Panc1 (cell line): ENCODE measurements at places on chromosomes 5 and 9. TPM values are rescaled to one million over a fixed set of nuclear protein-coding genes. Genes with fewer than 3 reads are reported as not detected.
A peak's percentile ranks its signal among the peaks of the same experiment; 100 is the strongest.

Gene MLANA
- total RNA-seq = not detected

Gene WDR38
- total RNA-seq = not detected

Gene SPATA9
- 0.15 TPM for total RNA-seq

Gene GRM6
- total RNA-seq = not detected

Gene SLC12A2
- 36.9 TPM for total RNA-seq

DNA sequence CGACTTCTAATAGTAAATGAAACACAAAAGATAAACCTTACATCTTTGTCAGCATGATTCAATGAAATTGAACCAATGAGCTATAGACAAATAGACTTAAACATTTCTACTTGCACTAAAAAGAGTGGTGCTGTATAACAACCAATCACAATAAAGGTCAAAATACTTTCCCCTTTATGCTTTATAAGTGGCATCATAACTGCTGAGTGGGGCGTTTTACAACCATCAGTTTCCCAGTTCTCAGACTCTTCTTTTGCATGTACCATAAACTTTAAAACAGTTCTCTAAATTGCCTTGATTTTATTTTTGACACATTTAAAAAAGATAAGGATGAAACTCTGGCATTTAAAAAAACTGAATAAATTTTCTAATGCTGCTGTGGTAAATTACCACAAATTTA, 356.2 kb downstream of the NNT start:
- H3K27me3 ChIP-seq = no peaks in the 10 kb centered on the region
- H3K36me3 ChIP-seq = no peaks in the 10 kb centered on the region
- DNase-seq = no peak
- no peak overlapping the region for H3K27ac ChIP-seq
- no peak overlapping the region for H3K4me3 ChIP-seq

DNA sequence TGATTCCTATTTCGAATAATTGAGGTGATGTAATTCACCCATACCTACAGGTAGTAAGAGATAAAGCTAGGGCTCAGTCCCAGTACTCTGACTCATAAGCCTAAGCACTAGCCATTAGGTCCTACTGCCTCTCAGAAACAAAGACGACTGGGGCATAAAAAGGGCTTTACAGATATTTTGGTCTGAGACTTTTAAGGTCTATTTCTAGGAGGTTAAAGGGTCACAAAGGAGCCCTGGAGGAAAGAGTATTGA, 69.8 kb downstream of the SGCD start:
- no peak overlapping the region for H3K4me3 ChIP-seq
- H3K36me3 ChIP-seq = no peaks in the 10 kb centered on the region
- H3K27me3 ChIP-seq = no peaks in the 10 kb centered on the region
- no peak overlapping the region for H3K27ac ChIP-seq
- no peaks in the 10 kb centered on the region for H3K4me1 ChIP-seq
- no peak for DNase-seq

- no peak overlapping the region for H3K4me3 ChIP-seq
- no peak overlapping the region for H3K27ac ChIP-seq
- H3K4me1 ChIP-seq = no peaks in the 10 kb centered on the region
Observed at GRCh38 chr9:72977670-72978069, 24.8 kb upstream of the ALDH1A1 start.

DNA sequence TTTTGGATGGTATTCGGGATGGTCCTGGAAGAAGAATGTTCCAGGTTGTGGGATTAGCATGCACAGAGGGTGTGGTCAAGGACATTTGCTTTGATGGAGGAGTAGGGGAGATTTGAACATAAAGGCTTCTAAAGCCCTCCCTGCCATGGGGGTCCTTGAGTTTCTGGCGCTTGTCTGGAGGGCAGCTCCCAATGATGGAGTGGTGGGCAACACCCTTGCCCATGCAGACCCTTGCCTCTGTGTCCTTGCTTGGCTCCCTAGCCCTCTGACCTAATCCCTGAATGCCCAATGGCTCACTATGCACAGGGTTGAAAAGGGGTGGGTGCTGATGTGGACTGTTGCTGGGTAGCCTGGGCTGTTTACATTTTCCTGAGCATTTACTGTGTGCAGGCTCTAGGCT, 66.6 kb downstream of the RALGPS1 start:
- no peaks in the 10 kb centered on the region for H3K27me3 ChIP-seq
- H3K4me3 ChIP-seq = no peak overlapping the region
- no peaks in the 10 kb centered on the region for H3K4me1 ChIP-seq

DNA sequence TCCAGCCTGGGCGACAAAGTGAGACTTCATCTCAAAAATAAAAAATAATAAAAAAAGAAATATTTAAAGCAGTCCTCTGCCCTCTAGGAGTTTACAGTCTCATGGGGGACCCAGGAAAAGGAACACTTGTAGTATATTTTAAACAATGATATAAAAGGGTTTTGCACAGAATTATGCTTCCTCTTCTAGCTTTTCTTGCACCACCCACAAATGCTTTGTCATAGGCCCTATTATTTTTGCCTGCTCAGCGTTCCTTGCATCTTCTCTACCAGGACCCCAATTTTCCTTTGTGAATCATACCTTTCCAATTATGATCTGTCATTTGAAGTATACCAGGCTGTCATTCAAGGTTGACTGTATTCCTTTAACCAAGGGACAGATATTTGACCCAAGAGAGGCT, 164.8 kb upstream of the CDKN2B start:
- no peaks in the 10 kb centered on the region for H3K4me1 ChIP-seq
- H3K27ac ChIP-seq = no peak overlapping the region
- no peaks in the 10 kb centered on the region for H3K27me3 ChIP-seq
- no peak for DNase-seq

- no peak overlapping the region for H3K4me3 ChIP-seq
- DNase-seq = no peak
Observed at GRCh38 chr9:113255438-113255837, 19.9 kb downstream of the CDC26 start.

GRCh38 chr9:124274226-124274625, 16.5 kb downstream of the NEK6 start:
- H3K4me1 ChIP-seq = peaks cover 52% of the 10 kb centered on the region
- no peaks in the 10 kb centered on the region for H3K27me3 ChIP-seq
- H3K27ac ChIP-seq = peak overlapping the region; percentile 51; the same call in 1 of the 2 replicates

DNA sequence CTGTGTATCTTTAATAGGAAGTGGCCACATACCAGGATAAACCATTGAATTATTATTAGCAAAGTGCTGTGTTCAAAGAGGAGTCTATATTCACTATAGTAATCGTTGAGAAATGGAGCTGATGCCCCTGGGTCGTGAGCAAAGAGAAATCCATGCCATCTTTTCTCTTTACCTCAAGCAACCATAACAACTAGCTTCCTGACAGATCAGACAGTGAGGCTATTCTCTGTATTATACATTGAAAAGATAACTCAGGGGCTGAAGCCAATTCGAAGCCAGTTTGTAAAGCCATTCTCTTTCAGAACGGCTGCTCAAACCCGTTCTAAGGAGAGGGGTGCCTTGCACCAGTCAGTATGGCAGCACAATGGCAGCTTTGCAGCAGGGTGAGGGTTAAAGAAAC, 680.6 kb downstream of the SEMA5A start:
- no peaks in the 10 kb centered on the region for H3K36me3 ChIP-seq

GRCh38 chr5:74201334-74202081, 439.0 kb downstream of the ENC1 start:
- 0 out of 2 replicates have a peak overlapping the region, but pooled peaks have one; percentile 34 for H3K27ac ChIP-seq
- H3K27me3 ChIP-seq = no peaks in the 10 kb centered on the region
- H3K4me3 ChIP-seq = no peak overlapping the region

DNA sequence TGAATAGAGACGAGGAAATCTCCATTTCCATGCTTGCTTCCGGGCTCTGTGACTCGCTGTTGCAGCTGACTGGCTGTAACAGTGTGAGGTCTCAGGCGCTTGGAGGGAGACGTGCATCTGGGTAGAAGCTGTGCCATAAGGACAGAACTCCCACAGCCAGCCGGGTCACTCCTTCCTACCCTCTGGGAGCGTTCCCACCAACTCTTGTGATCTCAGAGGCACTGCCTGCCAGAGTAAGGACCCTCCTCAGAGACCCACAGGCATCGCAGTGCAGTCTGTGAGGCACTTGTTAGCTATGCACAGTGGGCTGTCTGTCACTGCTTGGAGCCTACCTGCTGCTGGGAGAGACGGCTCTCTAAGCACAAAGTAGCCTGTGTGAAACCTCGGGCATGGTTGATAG, 203.4 kb upstream of the SEMA6A start:
- no peak overlapping the region for H3K27ac ChIP-seq
- no peaks in the 10 kb centered on the region for H3K27me3 ChIP-seq
- no peak for DNase-seq
- H3K4me1 ChIP-seq = no peaks in the 10 kb centered on the region
- H3K36me3 ChIP-seq = no peaks in the 10 kb centered on the region
- H3K4me3 ChIP-seq = no peak overlapping the region

GRCh38 chr9:15139469-15139868, 167.5 kb downstream of the TTC39B start:
- no peaks in the 10 kb centered on the region for H3K4me1 ChIP-seq
- H3K27ac ChIP-seq = no peak overlapping the region
- H3K4me3 ChIP-seq = no peak overlapping the region
- no peaks in the 10 kb centered on the region for H3K27me3 ChIP-seq
- no peak for DNase-seq
- no peaks in the 10 kb centered on the region for H3K36me3 ChIP-seq

DNA sequence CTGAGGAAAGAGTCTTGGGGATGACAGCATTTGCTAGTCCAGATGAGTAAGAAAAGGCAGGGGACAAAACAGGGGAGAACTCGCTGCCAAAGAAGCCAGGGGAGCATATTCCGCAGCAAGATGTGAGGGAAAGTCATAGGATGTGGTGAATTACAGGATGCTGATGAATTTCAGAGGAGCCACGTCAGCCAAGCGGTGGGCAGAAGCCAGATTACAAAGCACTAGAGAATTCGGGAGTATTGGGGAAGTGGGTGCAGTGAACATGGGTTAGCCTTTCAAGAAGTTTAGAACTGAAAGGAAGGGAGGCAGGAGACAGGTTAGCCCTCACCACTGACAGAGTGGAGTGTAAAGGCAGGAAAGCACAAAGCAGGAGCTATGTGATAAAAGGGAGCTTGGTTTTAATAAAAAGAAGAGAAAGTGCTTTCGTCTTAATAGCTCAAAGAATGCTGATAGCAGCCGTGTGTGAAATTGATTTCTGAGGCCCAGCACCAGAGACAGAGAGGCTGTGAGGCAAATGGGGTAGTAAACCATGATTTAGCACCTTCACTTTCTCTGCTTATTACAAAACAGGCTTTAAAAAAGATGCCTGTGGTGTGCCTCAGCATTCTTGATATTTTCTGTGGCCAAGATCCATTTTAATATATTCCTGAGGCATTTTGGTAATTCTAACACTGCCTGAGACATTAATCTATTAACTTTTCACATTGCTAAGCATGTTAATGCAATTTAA, 16.9 kb downstream of the ADAMTSL1 start:
- H3K4me1 ChIP-seq = no peaks in the 10 kb centered on the region
- DNase-seq = peak; percentile 59
- no peak overlapping the region for H3K27ac ChIP-seq
- H3K36me3 ChIP-seq = no peaks in the 10 kb centered on the region
- H3K27me3 ChIP-seq = no peaks in the 10 kb centered on the region

DNA sequence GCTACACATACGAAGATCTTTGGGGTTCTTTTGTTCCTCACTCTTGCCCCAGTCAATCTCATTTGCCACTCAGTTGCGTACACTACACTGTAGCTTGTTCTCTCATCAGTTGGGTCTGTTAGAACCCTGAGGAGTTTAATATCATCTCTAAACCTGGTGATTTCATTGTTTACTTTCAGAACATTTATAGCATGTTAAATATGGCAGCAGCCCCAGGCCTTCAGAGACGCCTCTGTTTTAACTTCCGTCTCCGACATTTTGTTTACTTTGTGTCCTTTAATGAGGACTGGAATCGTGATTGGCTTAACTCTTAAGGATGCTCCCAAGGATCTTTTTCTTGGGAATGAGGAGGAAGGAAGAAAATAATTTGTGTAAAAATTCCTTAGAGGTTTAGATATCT, 510.1 kb downstream of the NR2F1-AS1 start:
- no peak for DNase-seq
- no peak overlapping the region for H3K4me3 ChIP-seq
- H3K27ac ChIP-seq = peak overlapping the region; percentile 64
- no peaks in the 10 kb centered on the region for H3K4me1 ChIP-seq

DNA sequence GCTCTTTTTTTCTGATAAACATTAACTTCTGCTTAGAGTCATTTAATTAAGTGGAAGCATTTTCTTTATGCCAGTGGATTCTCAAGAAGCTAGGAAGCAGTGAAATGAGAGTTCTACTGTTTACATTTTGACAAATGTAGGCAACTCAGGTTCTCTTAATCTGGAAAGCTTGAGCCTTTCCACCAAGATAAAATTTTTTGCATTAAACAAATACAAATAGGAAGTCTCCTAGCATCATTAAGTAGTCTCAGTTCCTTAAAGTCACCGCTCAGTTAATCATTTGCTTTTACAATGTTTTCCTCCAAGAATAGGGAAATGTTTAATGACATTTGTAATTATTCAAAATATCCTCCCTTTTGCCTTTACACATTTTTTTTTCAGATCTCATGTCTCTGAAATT, 290.4 kb upstream of the PDE4D start:
- H3K36me3 ChIP-seq = no peaks in the 10 kb centered on the region
- no peaks in the 10 kb centered on the region for H3K4me1 ChIP-seq
- no peak for DNase-seq
- H3K4me3 ChIP-seq = no peak overlapping the region

- DNase-seq = no peak
- H3K4me1 ChIP-seq = no peaks in the 10 kb centered on the region
- H3K27ac ChIP-seq = no peak overlapping the region
- no peaks in the 10 kb centered on the region for H3K27me3 ChIP-seq
- no peaks in the 10 kb centered on the region for H3K36me3 ChIP-seq
Observed at GRCh38 chr5:128815201-128815600, 150.1 kb upstream of the SLC27A6 start.

- H3K4me1 ChIP-seq = peaks cover 5% of the 10 kb centered on the region
- H3K4me3 ChIP-seq = peak overlapping the region; percentile 61
- DNase-seq = no peak
- no peaks in the 10 kb centered on the region for H3K36me3 ChIP-seq
- H3K27me3 ChIP-seq = no peaks in the 10 kb centered on the region; the same call in 1 of the 2 replicates
Observed at GRCh38 chr9:89603767-89604665, 796 bp upstream of the GADD45G start.
